ENCODE measurements at places on chromosomes 16 and 17.

DNA sequence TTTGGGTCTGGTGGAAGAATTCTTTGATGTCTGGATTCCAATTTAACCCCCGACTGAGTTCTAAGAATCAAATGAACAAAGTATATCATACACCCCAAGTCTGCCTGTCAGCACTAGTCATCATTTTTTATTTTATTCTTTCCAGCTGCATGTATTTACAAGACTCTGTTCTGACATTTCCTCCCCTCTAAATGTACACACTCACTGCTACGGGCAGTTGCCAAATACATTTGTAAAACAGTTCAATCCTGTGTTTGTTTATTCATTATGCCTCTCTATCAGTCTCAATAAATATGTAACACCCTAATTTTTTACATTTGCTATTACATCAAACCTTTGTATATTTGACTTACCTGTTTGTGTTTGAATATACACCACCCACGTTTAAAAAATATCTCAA is 422.3 kb upstream of the PSMD7 start:
- DNase-seq: no peak

- DNase-seq: no peak
Measured at GRCh38 chr16:81624760-81625543, 154.1 kb upstream of the PLCG2 start.

- DNase-seq: no peak
Measured at GRCh38 chr17:40905370-40905769, 20.3 kb upstream of the KRT20 start.

- no peak for DNase-seq
Measured at GRCh38 chr16:15971440-15971815, 22.0 kb downstream of the ABCC1 start.

- peak; percentile 37 for DNase-seq
Measured at GRCh38 chr17:82100502-82101298, 2.7 kb upstream of the FASN start.

- DNase-seq: no peak
Measured at GRCh38 chr16:67429053-67429798, 1.7 kb upstream of the HSD11B2 start.

DNA sequence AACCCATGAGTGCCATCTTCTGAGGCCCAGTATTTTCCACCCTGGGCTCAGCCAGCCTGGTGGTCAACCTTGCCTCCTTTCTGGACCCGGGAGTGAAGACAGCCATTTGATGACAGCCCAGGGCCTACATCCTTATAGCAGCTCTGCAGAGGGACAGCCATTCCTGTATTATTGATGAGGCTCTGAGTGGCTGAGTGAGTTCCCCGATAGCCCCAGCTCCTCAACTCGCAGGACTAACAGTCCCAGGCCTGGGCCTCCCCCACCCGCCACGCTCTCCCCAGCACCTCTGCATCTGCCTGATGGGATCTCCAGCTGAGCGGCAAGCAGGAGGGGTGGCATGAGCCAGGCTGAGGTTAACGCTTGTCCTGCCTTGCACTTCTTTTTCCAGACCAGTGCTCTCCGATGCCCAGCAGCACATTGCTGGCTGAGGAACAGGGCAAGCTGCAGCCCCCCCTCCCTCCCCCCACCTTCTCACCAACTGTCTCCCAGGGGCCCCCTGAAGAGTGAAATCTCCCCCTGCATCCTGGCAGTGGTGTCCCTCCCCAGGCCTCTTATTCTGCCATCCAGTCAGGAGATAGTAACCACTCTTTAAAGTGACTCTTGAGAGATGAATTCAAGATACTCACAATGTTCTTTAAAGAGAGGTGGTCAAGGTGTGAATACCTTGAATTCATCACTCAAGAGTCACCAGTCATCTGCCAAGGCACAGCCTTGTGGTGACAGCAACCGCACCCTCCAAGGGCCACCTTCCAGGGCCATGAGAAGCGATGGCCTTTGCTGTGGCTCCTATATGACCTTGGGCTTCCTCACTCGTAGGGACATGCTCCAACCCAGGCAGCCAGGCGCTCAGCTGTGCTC is 23.5 kb downstream of the CACNG5 start:
- DNase-seq: no peak

GRCh38 chr17:44187131-44187899 is 543 bp downstream of the TMUB2 start:
- no peak for DNase-seq

GRCh38 chr17:37109731-37110710 is 161.3 kb downstream of the AATF start:
- DNase-seq: no peak

DNA sequence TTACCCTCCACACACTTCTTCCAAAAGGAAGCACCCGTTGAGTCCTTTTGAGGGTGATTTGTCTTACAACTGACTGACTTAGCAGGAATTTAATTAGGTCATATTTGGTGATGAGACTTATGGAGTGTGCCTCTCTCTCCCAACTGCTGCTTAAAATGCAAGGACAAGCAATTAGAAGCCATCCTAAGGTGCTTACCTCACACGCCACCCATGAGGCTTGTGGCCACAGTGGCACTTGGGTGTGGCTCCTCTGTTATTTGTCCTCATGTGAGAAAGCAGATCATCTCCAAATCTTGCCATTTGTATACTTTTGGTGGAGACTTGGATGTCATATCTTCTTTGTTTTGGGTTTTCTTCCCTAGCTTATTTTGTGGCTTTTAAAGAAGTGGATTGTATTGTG is 61.6 kb downstream of the WNT3 start:
- DNase-seq: no peak

DNA sequence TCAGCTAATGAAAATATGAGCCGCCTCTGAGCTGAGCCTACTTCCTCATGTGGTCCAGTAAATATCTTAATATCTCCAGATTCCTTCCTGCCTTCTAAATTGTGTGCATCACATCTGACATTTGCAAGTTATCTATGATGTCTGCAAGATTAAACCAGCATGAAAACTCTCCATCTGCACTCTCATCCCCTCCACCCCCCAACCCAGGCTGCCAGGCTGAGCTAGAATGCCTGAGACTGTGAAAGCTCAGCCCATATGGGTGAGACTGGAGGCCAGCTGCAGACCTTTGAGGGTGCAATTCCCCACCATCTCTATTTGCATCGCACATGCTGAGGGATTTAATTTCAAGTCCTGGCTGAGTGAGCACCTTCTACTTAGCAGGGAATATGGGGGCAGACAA is 82.8 kb downstream of the ASIC2 start:
- no peak for DNase-seq

DNA sequence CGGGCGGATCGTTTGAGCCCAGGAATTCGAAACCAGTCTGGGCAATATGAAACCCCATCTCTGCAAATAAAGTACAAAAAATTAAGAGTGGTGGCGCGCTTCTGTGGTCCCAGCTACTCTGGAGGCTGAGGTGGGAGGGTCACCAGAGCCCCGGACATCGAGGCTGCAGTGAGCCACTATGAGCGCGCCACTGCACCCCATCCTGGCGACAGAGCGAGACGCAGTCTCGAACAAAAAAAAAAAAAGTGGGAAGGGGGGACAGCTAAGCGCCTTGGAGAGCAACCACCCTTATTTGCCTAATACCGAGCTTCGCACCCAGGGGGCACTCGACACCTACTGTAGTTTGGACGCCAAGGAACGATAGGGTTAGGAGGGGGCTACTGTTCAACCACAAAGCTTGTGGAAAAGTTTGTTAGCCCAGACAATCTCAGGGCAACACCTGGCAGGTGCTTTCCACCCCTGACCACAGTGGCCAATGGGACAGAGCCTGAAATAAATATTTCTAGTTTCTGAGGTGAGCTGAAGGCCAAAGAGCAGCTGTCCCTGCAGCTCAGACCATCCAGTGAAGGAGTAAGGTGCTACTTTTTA is 847 bp upstream of the PSMC3IP start:
- no peak for DNase-seq

GRCh38 chr16:68202091-68202519 is 33.8 kb downstream of the ESRP2 start:
- no peak for DNase-seq

DNA sequence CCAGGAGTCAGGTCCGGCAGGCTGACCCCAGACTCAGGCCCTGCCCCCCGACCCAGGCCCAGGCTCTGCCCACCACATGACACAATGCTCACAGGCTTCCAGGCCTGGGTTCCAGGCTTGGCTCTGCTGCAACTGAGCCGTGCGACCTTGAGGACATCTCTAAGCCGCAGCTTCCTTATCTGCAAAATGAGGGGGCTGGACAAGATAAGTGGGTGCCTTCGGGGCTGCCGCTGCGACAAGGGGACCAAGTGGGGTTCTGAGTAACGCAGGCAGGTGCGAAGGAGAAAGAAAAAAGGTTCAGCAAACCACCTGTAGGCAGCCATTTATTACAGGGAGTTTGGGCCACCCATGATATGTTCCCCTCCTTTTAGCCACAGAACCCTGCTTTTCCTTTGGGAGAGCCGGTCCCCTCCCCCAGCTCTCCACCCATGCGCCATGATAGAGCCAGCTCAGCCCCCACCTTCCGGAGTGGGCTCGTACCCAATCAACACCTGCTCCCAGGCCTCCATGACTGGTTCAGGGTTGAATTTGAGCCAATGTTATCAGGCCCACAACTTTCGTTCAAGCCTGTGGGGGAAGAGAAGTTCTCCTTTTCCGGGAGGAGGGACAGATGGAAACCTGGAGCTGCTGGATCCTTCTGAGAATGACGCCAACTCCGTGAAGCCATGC is 38.2 kb downstream of the RTN4RL1 start:
- no peak for DNase-seq

GRCh38 chr16:52247737-52248136 is 299.2 kb downstream of the TOX3 start:
- no peak for DNase-seq

GRCh38 chr16:77987810-77988209 is 34.5 kb upstream of the CLEC3A start:
- no peak for DNase-seq
